ENCODE measurements at places on chromosomes 2 and 18.

- no peak for DNase-seq
Measured at GRCh38 chr2:232304236-232304635, 74.3 kb upstream of the ALPP start.

GRCh38 chr2:167924556-167924955 lies 322.8 kb downstream of the STK39 start:
- no peak for DNase-seq

DNA sequence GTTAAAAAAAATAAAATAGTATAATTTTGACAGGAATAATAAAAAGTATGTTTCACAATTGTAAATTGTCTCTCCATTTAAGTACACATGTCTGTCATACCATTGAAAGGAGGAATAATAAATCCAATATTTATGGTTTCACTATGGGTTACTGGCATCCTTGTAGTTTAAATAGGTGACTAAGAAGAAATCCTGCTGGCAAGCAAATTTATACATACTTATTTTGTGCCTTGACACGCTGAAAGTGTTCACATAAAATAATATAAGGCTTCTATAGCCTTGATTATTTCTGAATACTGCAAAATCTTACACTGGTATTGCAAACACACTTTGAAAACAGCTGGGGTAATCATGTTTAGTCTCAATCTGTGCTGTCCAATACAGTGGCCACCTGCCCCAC lies 138.3 kb upstream of the ETAA1 start:
- DNase-seq = no peak

- no peak for DNase-seq
Measured at GRCh38 chr2:182391443-182391842, 35.4 kb downstream of the PDE1A start.

DNA sequence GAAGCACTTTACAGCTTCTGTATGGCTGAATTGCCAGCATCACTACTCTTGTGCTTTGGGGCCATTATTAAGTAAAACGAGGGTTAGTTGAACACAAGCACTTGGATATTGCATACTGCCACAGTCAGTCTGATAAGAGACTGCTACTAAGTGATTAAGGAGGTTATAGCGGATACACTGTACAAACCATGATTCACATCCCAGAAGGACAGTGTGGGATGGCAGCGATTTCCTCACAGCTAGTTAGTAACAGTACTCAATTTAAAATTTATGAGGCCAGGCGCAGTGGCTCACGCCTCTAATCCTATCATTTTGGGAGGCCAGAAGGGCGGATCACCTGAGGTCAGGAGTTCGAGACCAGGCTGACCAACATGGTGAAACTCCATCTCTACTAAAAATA lies 2.6 kb upstream of the BMPR2 start:
- DNase-seq = no peak

- peak; percentile 17 for DNase-seq
Measured at GRCh38 chr2:209872675-209873074, 101.0 kb downstream of the UNC80 start.

DNA sequence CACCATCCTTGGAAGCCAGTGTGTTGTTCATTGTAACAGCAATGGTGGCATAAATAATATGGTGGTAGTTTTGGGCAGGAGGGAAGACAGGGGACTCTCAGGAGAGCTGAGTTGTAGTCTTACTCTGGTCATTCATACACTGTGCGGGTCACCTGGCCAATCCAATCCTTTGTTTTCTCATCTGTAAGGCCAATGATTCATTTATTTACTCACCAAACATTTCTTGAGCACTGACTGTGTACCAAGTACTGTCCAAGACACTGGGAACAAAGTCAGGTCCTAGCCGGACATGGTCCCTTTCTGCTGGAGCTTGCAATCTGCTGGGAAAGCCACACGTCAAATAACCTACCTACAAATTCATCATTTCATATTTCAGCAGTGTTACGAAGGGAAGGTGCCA lies 302.7 kb downstream of the CYP26B1 start:
- DNase-seq = no peak

DNA sequence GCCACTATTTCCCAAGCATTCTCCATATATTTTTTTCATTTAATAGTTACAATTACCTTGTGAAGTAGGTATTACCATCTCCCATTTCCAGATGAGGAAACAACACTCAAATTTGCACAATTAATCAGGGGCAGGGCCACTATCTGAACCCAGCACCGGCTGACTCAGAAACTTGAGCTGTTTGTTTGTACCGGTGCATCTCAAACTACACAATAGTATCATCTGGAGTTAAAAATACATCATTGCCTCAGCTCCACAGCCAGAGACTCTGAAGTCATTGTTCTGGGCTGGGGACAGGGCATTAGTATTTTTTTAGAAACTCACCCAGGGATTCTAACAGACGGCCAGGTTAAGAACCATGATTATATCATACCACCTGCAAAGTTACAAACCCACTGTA lies 55.9 kb downstream of the CDCA7 start:
- no peak for DNase-seq

- DNase-seq = no peak
Measured at GRCh38 chr18:37987901-37988300, 422.3 kb upstream of the CELF4 start.

- peak; percentile 79 for DNase-seq
Measured at GRCh38 chr2:9191041-9191481, 15.6 kb upstream of the ASAP2 start.

DNA sequence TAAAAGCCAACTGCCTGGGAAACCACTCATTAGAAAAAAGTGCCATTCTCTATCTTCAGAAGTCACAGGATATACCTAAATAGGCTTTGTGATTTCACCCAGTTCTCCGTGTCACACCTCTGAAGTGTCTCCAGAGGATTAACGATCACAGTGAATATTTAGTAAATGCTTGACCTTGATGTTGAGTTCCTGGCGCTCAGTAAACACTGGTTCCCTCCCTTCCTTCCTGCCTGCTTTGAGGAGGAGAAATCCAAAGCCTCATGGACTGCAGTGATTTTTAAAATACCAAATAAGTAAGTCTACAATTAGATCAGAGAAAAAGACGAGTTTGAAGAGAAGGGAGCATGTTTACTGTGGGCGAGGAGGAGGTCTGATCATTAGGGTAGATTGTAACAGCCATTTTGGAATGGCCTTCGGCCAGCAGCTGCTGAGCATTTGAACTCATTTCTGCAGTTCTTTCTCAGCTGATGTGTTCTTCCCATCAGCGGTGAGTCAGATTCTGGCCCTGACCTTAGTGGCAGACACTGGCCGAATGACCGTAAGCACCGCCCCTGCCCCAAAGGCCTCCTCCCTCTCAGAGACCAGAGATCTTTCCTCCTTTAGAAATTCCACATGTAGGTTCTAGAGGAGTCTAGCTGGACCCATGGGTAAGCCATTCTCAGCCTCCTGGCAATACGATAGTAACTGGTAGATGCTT lies 62.1 kb upstream of the SLC16A14 start:
- DNase-seq = peak; percentile 66

DNA sequence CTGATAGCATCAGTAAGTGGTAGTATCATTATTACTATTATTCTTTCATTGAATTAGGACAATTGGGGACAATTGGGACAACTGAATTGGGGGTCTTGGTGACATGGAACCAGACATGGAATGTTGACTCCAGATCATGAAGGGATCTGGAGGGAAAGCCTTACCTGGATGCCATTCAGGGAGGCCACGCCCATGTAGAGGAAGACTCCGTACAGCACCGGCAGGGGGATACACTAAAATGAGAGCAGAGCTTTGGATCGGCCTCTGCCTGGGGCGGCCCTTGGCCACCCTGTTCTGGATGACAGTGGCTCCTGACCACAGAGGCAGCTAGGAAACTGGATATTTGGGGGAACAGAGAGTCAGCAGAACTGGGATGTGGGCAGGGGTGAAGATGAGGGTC lies 29.2 kb downstream of the MTHFD2 start:
- no peak for DNase-seq

DNA sequence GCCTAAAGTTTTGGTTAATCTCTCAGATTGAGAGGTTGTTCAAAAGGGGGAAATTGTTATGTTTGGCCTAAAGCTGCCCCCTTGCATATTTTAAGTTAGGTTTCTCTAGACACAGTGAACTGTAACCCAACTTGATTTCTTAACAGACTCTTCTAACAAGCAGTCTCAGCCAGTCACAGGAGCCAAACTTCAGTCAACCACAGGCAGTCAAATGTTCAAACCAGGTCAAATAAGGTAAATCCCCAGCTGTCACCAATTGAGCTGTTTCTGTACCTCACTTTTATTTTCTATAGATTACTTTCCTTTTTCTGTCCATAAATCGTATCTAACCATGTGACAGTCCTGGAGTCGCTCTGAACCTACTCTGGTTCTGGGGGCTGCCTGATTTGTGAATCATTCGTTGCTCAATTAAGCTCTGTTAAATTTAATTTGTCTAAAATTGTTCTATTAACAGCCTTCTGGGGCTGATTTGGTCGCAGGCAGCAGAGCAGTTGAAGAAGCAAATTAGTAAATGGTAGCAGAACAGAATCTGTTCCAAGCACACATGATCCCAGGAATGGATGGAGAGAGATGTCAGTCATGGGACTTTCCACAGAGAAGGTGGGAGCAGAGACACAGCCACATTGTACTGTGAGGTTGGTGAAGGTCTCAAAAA lies 16.4 kb upstream of the NFU1 start:
- no peak for DNase-seq

- no peak for DNase-seq
Measured at GRCh38 chr2:26672818-26673393, 19.6 kb upstream of the KCNK3 start.

GRCh38 chr18:79642626-79643025 lies 37.0 kb upstream of the CTDP1 start:
- no peak for DNase-seq

GRCh38 chr18:76886112-76886511 lies 63.8 kb downstream of the ZNF236 start:
- no peak for DNase-seq

- DNase-seq = no peak
Measured at GRCh38 chr2:168939918-168940317, 38.8 kb downstream of the G6PC2 start.

DNA sequence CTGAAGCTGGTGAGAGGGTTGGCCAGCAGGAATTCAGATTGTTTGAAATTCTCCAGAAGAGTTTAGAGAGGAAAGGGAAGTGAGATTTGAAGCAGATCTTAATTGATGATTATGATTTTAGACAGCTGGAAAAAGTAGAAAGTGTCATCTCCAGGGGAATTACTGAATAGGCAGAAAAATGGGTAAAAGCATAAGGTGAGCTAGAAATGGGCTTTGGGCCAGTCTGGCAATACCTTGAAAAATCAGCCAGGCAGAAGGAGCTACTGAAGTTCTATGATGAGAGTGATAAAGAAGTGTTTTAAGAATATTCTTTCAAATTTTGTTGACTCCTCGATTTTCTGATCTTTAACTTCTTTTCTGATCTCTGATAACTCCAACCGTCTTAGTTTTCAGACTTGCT lies 172.9 kb upstream of the CCDC150 start:
- no peak for DNase-seq

DNA sequence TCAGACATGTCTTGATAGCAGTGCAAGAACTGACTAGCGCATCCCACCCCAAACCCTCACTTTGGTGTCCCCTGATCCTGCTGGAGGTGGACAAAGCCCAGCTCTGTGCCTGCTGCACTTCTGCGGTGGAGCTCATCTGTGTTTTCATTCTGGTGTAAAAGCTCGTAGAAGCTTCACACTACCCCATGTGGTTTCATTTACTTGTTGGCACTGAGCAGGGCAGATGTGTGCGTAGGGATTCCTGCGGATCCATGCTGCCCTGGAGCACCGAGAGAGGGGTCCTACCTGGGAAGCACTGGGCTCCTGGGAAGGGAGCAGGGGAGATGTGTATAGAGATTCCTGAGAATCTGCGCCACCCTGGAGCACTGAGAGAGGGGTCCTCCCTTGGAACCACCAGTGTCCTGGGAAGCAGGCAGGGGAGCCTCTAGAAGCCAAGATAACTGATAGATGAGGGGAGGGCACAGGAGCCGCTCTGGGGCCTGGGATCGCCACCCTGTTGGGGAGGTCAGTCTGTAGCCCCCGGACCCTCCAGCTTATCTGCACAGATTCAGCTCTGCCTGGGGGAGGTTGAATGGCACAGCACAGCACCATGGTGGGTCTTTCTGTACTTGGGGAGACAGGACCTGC lies 106.9 kb upstream of the OTOS start:
- no peak for DNase-seq

DNA sequence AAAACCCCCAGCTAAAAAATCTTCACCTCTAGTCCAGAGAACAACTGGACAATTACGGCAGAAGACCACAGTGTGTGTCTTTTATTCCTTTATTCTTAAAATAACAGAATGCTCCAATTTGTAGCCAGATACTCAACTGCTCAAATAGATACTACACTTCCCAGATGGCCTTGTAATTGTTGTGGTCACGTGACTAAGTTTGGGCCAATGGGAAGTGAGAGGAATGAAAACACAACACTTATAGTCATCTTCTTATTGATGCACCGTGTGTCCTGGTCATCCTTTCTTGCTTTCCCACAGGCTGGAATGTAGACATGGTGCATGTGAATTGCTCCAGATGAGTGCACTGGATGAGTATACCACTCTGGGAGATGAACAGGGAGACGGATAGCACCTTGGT lies 145.1 kb downstream of the CDC42EP3 start:
- no peak for DNase-seq

DNA sequence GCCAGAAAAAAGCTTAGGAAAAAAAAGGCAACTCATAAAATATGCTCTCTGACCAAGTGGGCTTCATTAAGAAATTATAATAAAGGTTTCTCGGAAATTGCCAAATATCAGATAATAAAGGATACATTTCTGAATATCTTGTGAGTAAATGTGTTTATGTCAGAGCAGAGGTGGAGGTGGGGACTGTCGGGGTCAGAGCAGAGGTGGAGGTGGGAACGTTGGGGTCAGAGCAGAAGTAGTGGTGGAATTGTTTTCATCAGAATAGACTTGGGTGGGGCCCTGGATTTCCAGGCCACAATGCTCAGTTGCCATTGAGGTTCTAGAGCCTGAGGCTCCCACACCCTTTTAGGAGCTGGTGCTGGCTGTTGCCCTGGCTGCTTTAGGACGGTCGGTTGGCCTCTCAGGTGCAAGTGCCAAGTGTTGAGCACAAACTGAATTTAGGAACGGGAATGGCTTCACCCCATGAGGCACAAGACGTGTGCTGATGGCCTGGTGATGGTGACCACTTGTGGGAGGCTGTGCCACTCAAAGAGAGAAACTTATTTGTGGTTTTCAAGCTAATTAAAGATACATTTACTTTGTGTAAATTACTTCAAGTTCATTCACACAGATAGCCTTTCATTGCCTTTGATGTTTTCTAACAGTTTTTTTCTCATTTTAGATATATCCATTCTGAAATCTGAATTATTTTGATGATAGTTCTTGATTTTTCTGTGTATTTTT lies 131.5 kb downstream of the ATP9B start:
- peak; percentile 49 for DNase-seq

GRCh38 chr18:77006305-77007175 lies 126.0 kb downstream of the MBP start:
- no peak for DNase-seq

GRCh38 chr18:46877329-46877987 lies 39.8 kb downstream of the PIAS2 start:
- DNase-seq = no peak

GRCh38 chr2:9392898-9393765 lies 30.2 kb downstream of the ITGB1BP1 start:
- DNase-seq = no peak

- no peak for DNase-seq
Measured at GRCh38 chr2:8086357-8086756, 595.5 kb upstream of the ID2 start.

- DNase-seq = no peak
Measured at GRCh38 chr2:222943820-222944219, 83.0 kb downstream of the ACSL3 start.
